GM23248 (cell line): ENCODE measurements at places on chromosomes 7 and 10. TPM values are rescaled to one million over a fixed set of nuclear protein-coding genes. Genes with fewer than 3 reads are reported as not detected.

Gene SKIDA1
- total RNA-seq, result not detected in 2 replicates

- no peak overlapping the region for H3K27ac ChIP-seq
- H3K36me3 ChIP-seq, result no peaks in the 10 kb centered on the region
These were observed 2.2 kb downstream of the CFAP46 start for GRCh38 chr10:132939957-132940790.

Gene UNC5B
- 6.4 and 6.5 TPM in 2 replicates for total RNA-seq

DNA sequence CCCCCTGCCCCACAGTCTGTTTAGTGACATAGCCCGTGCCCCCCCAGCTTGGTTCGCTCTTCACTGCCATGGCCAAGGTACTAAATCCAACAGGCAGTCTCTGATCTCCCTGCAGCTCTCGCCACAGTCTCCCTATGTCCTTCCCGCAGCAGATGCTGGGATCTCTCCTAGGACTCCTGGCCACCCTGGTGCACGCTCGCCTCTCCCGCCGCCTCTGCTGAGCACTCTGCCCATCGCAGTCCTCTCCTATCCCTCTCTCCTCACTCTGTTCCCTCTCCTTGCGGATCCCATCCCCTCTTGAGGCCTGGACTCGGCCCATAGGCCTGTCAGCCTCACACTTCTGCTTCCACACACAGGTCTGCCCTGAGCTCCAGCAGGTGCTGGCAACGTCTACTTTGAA is 204.8 kb upstream of the TCERG1L start:
- H3K4me3 ChIP-seq, result no peak overlapping the region
- no peak overlapping the region for H3K27ac ChIP-seq
- peaks cover 14% of the 10 kb centered on the region for H3K4me1 ChIP-seq
- no peak for DNase-seq
- no peaks in the 10 kb centered on the region for H3K36me3 ChIP-seq
- peaks cover 5% of the 10 kb centered on the region; the same call in 1 of the 2 replicates for H3K27me3 ChIP-seq

Gene VAX1
- total RNA-seq, result not detected in 2 replicates

- no peaks in the 10 kb centered on the region for H3K36me3 ChIP-seq
- DNase-seq, result no peak
- no peak overlapping the region for H3K27ac ChIP-seq
- H3K4me3 ChIP-seq, result no peak overlapping the region
- no peaks in the 10 kb centered on the region for H3K4me1 ChIP-seq
These were observed 4.2 kb upstream of the KCNH2 start for GRCh38 chr7:150982351-150982750.

Gene MRC1
- total RNA-seq, result not detected in 2 replicates

DNA sequence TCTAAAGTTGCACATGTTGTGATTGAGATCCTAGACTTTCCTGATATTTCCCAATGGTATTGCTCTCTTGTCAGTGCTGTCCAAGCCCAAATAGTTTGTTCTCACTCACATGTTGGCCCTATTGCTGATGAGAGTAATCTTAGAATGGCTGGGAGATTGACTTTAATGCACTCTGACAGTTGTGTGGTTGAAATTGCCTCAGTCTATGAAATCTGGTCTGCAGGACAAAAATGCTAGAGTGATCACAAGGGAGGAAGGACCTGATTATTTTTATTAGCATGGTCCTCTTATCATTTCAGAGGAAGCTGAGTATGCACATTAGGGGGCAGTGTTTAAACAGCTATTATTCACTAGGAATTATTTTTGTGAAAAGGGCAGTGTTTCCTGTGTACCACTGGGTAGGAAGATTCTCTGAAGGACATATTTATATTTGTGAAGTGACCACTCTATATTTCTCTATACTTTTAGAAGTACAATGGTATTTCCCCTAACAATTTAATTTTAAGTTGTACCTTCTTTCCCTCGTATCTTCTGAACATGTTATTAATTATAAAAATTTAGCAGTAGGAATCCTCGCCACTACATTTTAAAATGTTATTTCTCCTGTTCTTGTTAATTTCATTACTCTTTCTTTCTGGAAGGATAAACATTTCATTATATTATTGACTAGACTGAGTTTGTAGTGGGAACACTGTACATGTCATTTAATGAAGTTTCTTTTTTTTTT is 64.4 kb downstream of the SUGCT start:
- peak; percentile 70 for DNase-seq
- H3K27me3 ChIP-seq, result no peaks in the 10 kb centered on the region
- H3K4me3 ChIP-seq, result no peak overlapping the region
- peaks cover 36% of the 10 kb centered on the region for H3K4me1 ChIP-seq
- H3K27ac ChIP-seq, result peak overlapping the region; percentile 45
- no peaks in the 10 kb centered on the region for H3K36me3 ChIP-seq

Gene LEP
- total RNA-seq, result 0.22 TPM in 1 of 2 replicates, not detected in the other

DNA sequence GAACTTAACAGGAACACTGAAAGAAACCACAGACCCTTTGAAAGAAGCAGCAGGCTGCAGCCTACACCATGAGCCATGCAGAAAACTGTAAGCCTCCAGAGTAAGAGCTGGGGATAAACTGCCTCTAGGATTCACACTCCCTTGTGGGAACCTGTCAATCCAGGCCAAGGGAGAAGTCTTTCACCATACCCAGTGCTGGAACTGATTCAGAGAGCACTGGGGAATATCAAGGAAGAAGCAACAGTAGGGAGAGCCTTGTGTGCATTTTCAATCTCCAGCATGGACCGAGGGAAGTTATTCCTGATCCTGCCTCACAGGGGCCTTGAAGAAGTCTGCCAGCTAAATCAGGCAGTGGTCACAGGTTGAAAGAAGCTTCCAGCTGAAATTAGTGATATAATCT is 282.2 kb downstream of the AGMO start:
- H3K36me3 ChIP-seq, result no peaks in the 10 kb centered on the region
- no peak overlapping the region for H3K4me3 ChIP-seq
- no peaks in the 10 kb centered on the region for H3K4me1 ChIP-seq
- no peak overlapping the region for H3K27ac ChIP-seq

Gene LRRTM3
- total RNA-seq, result not detected in 2 replicates

GRCh38 chr7:155449008-155449868 is 8.7 kb upstream of the EN2 start:
- H3K27ac ChIP-seq, result no peak overlapping the region
- H3K4me1 ChIP-seq, result no peaks in the 10 kb centered on the region
- no peak for DNase-seq

Gene C7orf33
- total RNA-seq, result not detected in 2 replicates

Gene HOXA6
- 0.51 and 3.2 TPM in 2 replicates for total RNA-seq
